HuH-7 (cell line): ENCODE measurements at places on chromosomes 11 and 22.

DNA sequence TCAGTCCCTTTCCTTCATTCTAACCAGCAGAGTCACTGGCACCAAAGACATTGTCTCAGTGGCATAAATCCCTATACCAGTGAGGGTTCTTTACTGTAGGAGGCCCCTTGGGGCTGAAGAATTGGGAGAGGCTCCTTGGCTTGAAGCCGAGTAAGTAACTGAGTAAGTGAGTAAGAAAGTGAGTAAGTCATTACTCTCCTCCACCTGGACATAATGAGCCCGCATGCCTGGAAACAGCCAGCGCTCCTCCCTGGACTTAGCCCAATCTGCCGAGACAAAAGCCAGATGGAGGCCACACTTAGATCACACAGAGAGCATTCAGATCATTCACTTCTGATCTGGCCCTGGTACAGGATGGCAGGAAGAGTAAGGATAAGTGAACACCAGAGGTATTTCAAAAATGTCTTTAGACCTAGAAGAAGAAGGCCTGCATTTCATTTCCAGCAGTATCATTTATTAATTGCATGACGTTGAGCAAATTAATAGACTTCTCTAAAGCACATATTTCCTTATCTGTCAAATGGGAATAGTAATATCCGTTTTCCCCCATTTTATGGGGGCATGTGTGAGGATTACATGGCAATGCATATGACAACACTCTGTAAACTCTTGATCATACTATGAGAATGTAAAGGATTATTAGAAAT is 8.2 kb upstream of the MICAL3 start:
- DNase-seq = no peak

DNA sequence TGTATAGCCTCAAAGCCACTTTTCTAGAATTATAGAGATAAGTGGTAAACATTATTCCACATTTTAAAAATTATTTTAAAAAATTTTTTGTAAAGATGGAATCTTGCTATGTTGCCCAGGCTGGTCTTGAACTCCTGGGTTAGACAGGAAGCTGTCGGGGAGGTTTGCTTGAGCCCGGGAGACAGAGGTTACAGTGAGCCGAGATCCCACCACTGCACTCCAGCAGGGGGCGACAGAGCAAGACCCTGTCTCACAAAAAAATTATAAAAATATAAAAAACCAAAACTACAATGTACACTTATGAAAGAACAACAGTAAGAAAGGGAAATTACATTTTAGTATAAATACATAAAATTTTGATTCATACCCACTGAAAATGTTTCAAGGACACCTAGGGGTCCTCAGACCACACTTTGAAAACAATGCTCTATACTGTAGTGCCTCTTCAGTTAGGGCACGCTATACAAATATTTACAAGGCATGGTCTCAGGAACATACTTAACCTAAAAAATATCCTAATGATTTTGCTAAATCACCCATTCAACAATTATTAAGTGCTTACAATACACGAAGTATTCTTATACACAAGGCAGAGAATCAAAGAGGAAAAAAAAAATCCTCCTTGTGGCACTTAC is 111.2 kb downstream of the MRTFA start:
- no peak for DNase-seq

- DNase-seq = no peak
These were observed 22.5 kb downstream of the IFITM10 start for GRCh38 chr11:1727861-1728260.

- no peak for DNase-seq
These were observed 4.3 kb downstream of the RCOR2 start for GRCh38 chr11:63912678-63913077.

DNA sequence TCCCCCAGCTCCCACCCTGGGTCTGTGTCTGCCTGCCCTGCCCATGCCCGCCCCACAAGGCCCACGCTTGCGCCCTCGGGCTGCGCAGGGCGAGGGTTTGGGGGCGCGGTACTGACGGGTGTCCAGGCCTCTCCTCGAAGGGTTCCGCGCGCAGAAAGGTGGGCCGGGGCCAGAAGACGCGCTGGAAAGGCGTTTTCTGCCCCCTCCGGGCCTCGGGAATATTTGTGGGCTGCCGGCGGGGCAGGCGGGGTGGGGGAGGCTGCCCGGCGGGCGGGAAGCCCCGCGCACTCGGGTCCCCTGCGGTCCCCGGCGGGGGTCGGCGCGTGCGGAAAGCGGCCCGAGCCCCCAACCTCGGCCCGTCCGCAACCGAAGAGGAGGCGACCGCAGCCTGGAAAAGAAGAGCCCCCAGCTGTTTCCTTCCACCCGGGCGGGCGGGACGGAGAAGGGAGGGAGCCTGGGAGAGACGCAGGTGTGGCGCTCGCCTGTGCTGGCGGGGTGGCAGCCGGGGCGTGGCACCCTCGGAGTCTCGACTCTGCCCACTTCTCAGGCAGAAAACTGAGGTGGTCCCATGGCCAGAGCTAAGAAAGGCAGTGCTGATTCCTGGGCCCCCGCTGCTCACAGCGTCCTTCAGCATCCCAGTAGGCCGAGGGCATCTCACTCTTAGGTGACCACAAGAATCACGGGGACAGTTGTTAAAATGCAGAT is 59.0 kb downstream of the THAP12 start:
- no peak for DNase-seq

GRCh38 chr11:1060410-1060809 is 14.3 kb upstream of the MUC2 start:
- DNase-seq = no peak

DNA sequence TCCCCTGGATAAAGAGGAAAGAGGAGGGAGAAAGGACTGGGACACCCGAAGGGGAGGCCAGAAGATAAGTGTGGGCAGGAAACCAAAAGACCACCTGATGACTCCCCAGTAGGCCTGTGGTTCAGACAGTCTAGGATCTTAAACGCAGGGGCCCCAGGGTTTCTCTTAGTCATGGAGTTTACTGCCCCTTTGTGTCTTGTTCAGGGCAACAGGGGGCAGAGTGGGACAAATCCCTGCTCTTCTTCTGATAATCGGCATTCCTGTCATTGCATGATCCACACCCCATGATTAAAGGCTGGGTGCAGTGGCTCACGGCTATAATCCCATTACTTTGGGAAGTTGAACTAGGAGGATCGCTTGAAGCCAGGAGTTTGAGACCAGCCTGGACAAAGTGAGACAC is 4.7 kb upstream of the TMPRSS13 start:
- DNase-seq = no peak

DNA sequence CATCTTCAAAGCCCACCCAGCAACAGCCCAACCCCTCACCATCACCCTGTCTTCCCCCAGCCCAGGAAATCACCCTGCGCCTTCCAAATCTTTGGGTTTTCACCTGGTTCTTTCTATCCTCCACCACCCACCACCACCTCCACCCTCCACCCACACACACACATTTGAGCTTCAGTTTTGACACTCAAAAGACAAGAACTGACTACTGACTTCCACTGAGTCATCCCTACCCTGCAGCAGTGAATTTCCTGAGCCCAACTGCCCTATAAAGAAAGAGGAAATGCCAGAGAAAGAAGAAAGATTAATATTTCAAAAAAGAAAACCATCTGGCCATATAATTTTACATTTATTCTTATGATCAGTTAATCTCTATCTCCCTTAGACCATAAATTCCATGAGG is 137.5 kb downstream of the CHST1 start:
- no peak for DNase-seq

DNA sequence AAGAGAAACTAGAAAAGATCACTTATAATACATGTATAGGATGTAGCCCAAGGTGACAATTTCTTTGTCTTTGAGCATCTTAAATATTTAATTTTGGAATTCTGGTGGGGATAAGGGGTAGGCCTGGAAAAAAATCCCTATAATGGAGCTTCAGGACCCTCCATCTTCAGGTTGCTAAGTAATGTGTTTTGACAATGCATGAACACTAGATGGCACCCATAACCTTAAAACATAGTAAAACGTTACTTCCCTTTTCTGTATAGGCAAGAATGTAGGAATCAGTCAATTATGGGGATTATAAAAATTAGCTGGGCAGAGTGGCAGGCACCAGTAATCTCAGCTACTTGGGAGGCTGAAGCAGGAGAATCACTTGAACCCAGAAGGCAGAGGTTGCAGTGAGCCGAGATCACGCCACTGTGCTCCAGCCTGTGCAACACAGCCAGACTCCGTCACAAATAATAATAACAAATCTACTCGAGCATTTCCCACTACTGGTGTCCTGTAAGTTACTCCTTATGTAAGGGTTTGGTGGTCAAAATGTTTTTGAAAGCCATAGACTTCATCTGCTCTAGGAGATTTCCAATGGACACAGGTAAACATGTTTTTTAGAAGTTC is 541.9 kb upstream of the CCDC90B start:
- DNase-seq = peak; percentile 22

DNA sequence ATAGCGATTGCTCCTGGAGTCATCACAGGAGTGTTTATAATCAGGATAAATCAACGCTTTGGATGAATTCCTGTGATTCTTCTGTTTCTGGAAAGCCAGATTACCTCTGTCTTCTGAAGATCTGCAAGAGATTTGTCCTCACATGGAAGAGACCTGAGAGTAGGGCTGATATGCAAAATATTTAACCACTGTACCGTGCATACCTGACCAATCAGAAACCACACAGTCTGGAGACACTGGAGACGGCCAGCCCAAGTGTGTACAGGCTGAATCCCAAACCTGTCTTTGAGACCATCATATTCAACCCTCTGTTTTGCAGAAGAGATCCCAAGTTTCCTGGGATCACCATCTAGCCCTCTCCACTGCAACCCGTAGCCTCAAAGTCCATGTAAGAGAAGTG is 50.4 kb upstream of the WT1 start:
- DNase-seq = no peak

DNA sequence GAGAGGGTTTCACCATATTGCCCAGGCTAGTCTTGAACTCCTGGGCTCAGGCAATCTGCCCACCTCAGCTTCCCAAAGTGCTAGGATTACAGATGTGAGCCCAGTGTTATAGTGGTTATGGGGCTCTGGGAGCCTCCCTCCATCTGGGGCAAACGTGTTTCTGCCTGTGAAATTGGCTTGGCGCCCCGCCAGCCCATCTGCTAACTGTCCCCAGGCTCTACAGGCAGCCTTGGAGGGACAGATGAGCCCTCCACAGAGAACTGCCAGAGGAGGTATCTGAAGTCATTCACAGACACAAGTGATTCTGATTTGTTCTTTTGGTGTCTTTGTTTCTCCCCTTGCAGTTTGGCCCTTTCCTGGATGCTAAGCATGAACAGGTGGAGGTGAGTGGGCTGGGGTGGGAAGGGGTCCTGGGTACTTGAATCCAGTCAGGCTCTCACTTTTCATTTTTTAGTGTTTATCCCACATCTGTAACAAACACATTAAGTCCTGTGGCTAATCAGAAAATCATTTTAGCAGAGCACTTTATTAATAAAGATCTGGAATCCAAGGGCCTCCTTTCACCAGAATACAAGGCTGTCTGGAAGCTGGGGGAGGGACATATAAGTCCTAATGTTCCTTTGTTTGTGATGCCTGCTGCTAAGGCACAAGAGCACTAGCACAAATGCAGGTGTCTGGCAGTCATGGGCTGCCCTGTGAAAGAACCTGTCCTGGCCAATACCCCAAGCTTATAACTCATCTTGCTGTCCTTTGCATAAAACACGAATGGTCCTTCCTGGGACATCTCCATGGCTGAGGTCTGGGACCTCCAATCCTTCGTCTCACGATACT is 25.7 kb upstream of the CDC42EP2 start:
- DNase-seq = no peak

- DNase-seq = no peak
These were observed 24.0 kb upstream of the MALAT1 start for GRCh38 chr11:65474864-65475263.

GRCh38 chr22:46455446-46455845 is 82.0 kb downstream of the CELSR1 start:
- no peak for DNase-seq

- DNase-seq = no peak
These were observed 27.6 kb upstream of the EXPH5 start for GRCh38 chr11:108620958-108621772.

DNA sequence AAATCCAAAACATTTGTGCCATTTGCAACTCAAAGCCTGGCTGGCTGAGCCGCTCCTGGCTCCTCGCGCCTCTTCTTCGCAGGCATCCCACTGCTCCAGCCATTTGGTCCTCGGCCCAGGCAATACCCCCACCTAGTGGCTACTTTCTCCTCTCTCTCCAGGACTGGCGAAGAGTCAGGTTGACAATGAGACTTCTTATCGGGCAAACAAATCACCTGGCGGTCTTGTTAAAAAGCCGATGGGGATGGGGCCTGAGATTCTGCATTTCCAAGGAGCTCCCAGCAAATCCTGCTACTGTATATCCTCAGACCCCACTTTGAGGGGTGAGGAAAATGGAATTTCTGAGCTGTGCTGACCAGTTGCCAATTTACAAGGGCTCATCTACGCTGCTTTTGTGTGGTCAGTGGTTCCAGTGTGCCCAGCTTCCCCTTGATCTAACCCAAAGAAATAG is 89.0 kb downstream of the ISX start:
- DNase-seq = peak; percentile 74

- peak; percentile 60 for DNase-seq
These were observed 21.8 kb downstream of the PRR5 start for GRCh38 chr22:44723801-44724200.

GRCh38 chr11:3203221-3204043 is 15.2 kb downstream of the MRGPRG start:
- peak; percentile 54 for DNase-seq

DNA sequence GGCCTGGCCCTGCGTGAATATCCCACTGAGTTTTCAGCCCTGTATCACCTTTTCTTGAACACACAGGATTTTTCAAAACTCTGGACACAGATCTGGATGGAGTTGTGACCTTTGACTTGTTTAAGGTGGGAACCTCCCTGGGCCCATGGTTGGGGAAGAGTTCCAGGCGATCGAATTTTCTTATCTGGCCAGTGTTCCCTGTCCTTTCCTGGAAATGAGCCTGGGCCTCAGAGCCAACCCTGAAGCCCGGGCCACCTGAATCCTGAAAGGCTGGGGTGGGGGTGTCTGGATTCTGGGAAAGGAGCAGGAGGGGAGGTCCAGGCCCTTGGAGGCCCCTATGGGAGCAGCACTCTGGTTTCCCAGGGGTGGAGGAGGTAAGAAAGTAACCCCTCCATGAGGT is 29.0 kb downstream of the CAPN1 start:
- DNase-seq = no peak

GRCh38 chr11:77103319-77103718 is 679 bp downstream of the OMP start:
- DNase-seq = no peak

DNA sequence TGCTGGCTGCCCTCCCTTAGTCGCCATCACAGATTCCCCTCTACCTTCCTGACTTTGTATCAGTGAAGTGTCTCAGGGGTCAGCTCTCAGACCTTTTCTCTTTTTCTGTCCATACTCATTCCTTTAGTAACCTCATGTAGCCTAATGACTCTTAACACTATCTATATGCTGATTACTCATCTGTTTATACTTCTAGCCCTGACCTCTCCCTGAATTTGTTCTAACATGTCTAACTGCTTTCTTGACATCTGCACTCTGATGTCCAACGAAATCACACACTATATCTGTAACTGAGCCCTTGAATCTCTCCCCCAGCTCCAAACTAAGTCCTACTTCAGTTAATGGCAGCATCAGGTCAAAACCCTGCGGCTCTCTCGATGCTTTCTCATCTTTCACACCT is 135.8 kb upstream of the TIMP3 start:
- DNase-seq = no peak

- no peak for DNase-seq
These were observed 51.2 kb upstream of the BIRC3 start for GRCh38 chr11:102266099-102266498.

GRCh38 chr22:39674536-39674935 is 104.0 kb downstream of the CACNA1I start:
- no peak for DNase-seq
